ENCODE measurements at places on chromosomes 5 and 9.

- no peak for DNase-seq
Observed at GRCh38 chr5:50401336-50401735, 39.8 kb downstream of the EMB start.

- no peak for DNase-seq
Observed at GRCh38 chr5:87845734-87846133, 422.9 kb downstream of the TMEM161B start.

GRCh38 chr9:18605766-18606180 is 131.8 kb downstream of the ADAMTSL1 start:
- peak; percentile 47 for DNase-seq

DNA sequence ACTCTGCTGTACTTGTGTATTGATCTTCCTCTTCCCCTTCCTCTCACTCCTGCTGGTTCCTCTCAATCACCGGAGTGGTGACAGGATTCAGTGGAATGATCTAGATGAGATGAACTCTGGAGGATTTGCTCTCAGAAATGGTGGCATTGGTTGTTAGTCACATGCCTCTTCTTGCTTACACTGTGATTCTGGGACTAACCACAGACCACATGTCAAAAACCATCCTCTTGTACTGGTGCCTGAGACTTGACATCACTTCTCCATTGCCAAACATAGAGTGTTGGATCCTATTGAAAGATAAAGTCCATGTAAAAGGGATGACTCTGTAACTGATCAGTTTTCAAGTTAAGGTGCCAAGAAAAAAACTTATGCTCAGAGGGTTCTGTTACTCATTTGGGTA is 506.5 kb downstream of the DMAC1 start:
- no peak for DNase-seq

DNA sequence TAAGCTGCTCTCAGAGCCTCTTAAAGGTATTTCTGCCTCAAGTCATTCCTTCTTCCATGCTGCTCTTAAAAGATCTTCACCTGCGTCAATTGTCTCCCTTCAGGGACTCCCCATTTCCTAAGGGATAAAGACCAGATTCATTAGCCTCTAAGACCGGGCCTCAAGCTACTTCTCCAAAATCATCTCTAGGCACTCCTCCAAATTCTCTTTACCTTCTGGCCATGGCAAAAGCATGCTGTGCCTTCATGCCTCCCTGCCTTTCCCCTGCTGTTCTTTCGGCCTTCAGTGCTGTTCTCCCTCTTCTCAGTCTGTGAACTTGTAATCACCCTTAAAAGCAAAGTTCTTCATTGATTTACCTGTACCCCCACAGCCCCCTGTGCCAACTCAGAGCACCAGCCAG is 4.4 kb downstream of the TMOD1 start:
- no peak for DNase-seq

- no peak for DNase-seq
Observed at GRCh38 chr9:113388833-113389232, 12.0 kb upstream of the HDHD3 start.

- DNase-seq, result no peak
Observed at GRCh38 chr5:154403776-154404387, 41.9 kb upstream of the SAP30L start.

GRCh38 chr5:142219146-142219545 is 105.7 kb downstream of the SPRY4 start:
- DNase-seq, result no peak

DNA sequence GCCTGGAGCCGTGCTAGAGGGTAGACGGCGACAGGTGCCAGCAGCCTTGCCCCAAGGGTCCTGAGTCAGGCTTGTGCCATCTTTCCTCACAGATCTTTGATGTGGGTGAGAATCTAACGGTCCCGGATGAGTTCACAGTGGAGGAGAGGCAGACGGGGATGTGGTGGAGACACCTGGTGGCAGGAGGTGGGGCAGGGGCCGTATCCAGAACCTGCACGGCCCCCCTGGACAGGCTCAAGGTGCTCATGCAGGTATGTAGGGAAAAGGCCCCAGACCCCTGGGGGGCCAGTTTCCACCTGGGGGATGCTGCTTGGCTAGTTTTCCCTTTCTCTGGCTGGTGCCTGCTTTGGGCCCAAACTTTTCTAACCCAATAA is 24.0 kb downstream of the PTGES2 start:
- no peak for DNase-seq

DNA sequence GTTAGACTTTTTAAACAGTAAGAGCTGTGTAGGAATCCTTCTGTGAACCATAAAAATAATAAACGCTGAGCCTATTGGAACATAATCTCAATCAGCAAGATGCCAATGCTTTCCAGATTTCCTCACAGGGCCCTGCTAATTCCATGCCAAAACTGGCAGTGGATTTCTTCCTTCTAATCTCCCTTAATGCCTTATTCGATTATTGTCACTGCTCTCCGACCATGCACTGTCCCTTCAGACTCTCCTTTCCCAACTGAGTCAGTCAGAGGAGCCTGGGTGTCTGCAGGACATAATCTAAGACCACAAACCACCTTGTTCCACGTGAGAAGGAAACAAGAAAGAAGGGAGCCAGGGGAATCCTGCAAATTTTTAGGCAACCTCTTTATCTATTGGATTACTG is at the start of gene GABRA6:
GABRA6 (plus strand) TSS at position 261 of the 400 bp plus-strand sequence. CDS start 269 bp downstream, outside the sequence.
- DNase-seq, result no peak

DNA sequence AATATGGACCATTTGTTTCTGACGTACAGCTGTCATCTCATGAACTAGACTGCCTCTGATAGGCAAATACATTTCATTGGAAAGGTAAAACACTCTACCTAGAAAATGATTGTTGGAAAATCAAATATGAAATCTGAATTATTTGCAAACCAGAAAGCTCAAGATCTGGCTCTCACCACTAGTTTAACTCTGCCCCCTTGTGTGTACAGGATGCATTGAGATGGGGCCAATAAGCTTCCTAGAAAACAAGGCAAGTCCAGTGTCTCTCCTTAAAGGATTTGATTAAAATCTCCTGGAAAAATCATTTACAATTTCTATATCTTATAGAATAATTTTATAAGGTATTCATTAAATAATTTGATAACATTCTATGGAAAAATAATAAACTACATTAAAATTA is 311.9 kb upstream of the ANKH start:
- peak; percentile 27 for DNase-seq

- no peak for DNase-seq
Observed at GRCh38 chr5:72691751-72692150, 124.7 kb upstream of the TNPO1 start.

DNA sequence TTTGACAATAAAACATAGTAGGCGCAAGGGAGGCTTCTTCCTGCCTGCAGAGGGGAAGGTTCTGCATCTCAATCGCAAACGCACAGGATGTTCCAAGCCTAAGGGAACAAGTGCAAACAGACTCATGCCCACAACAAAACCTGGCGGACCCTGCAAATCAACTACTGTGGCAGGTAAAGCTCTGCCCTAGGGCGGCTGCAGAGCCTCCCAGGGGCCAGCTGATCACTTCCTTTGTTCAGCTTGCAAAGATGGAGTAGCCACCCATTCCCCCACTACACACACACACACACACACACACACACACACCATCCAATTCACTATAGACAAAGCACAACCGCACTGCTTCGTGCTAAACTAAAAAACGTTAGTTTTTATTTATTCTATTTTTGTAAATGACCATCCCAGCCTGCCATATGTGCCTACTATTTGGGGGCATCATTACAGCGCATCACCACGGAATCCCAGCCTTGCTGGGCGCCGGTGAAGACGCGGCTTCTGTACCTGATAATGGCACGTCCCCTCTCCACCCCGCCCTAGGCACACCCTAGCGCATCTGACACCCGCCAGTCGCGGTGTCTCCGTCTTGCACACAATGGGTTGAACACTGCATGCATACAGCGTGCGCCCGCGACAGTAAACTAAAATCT is 57.6 kb downstream of the DPYSL3 start:
- DNase-seq, result no peak

GRCh38 chr9:37082214-37082765 is 38.1 kb upstream of the ZCCHC7 start:
- no peak for DNase-seq

- no peak for DNase-seq
Observed at GRCh38 chr5:75152860-75153259, 83.8 kb downstream of the ANKRD31 start.

- DNase-seq, result no peak
Observed at GRCh38 chr5:133256276-133256675, 204.5 kb downstream of the HSPA4 start.

GRCh38 chr5:73122875-73123810 is 2.8 kb downstream of the TMEM171 start:
- DNase-seq, result peak; percentile 77

- no peak for DNase-seq
Observed at GRCh38 chr5:57349214-57349613, 133.4 kb downstream of the ACTBL2 start.

- no peak for DNase-seq
Observed at GRCh38 chr5:2912741-2913140, 161.3 kb upstream of the IRX2 start.

- no peak for DNase-seq
Observed at GRCh38 chr5:174294891-174295620, 249.6 kb downstream of the NSG2 start.

DNA sequence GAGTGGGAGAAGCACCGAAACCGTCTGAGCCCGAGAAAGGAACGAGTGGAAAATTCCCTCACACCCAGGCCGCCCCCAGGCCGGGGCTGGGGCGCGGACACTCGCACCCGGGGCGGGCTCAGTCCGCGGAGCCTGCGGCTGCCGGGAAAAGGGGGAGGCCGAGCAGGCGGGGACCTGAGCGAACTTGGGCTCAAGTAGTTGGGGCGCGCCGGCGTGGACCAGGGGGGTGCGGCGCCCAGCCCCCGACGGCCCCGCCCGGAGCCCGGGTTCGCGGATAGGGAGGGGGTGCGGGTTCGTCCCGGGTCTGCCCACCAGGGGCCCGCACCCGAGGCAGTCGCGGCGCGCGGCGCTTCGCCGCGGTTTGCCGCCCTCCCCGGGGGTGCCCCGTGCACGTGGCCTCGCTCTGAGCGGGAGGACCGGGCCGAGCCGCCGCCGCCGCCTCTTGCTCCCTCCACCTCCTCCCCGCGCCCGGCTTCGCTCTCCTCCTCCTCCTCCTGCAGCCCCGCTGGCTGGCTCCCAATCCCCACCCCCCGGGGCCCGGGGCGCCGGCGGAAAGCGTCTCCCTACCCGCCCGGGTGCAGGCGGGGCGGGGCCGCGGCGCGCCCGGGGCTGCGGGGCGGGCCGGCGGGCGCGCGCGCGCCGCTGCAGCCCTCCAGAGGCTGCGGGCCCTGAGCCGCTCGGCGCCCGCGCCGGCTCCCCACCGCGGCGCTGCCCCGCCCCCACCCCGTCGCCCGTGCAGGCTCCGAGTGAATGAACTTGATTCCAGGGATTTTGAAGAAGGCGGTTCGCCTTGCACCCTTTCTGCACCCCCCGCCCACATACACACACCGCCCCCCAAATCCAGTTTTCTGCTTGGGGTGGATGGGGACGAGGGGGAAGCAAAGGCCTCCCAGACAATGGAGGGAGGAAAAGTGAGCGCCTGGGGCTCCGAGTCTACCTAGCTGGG is 1.3 kb upstream of the NFIB start:
- peak; percentile 76 for DNase-seq
